ENCODE measurements at places on chromosomes 2 and 18. TPM values are rescaled to one million over a fixed set of nuclear protein-coding genes. Genes with fewer than 3 reads are reported as not detected.

COL5A2 gene
- total RNA-seq, result 0.23 TPM

GALR1 gene
- total RNA-seq, result not detected

IHH gene
- 0.09 TPM for total RNA-seq

SH3YL1 gene
- total RNA-seq, result 37.1 TPM

ORMDL1 gene
- 68.8 TPM for total RNA-seq

MYO7B gene
- 0.30 TPM for total RNA-seq

TBR1 gene
- not detected for total RNA-seq

STAT4 gene
- total RNA-seq, result 92.2 TPM

GPAT2 gene
- total RNA-seq, result 19.1 TPM

NPAS2 gene
- total RNA-seq, result 5.6 TPM

SPP2 gene
- total RNA-seq, result not detected

ABCG8 gene
- total RNA-seq, result 0.23 TPM

GRCh38 chr2:3238951-3239841, 138.4 kb downstream of the EIPR1 start:
- DNase-seq, result no peak

GRCh38 chr2:30216157-30216556, 15.2 kb upstream of the LBH start:
- DNase-seq, result no peak

- no peak for DNase-seq
Measured at GRCh38 chr2:23220513-23221094, 164.4 kb upstream of the KLHL29 start.

DNA sequence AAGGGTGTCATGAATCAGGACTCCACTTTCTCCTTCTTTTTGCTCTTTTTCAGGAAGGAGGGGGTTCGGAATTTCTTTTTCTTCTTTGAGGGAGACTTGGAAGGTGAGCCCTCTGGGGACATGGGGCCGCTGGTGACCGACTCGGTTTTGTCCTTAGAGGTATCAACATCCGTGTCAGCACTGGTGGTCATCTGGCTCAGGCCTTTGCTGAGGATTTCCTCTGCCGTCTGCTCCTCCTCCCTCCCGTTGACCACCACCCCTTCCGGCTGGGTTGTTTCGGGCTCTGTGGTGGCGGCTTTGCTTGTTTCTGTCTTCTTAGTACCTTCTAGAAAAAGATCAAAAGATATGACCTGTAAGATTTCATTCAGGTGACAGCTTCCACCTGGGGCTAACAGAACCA, 104.6 kb downstream of the ADD2 start:
- DNase-seq, result no peak

- no peak for DNase-seq
Measured at GRCh38 chr2:144249035-144249637, 270.8 kb downstream of the ZEB2 start.

GRCh38 chr2:153601812-153602211, 123.2 kb upstream of the RPRM start:
- no peak for DNase-seq

DNA sequence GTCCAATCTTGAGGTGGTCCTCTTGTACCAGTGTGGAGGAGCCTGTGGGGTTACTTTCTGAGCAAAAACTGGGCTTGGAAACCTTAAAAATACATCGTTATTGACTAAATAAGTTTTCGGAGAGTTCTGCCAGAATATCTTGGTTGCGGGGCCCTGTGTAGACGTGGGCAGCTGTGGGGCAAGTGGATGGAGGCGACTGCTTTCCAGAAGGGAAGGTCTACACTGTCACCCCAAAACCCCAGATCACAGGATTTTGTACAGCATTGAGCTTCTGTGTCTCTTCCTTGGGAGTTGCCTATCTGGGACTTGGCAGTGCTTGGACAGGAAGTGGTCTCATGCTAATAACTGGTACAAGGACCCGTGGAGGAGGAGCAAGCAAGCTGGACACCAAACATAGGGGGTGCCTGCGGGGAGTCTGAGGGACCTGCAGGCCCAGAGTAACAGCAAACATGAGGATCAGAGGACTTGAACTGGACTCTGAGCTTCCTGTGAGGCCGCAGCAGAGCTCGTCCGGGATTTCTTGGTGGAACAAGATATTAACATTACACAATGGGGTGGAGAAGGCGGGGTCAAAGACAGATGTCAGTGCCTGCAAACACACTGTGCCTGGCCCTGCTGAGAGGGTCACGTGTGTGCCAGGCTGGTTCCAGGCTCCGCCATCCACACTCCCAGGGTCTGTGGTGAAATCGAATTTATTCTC, 48.0 kb upstream of the CTLA4 start:
- no peak for DNase-seq

DNA sequence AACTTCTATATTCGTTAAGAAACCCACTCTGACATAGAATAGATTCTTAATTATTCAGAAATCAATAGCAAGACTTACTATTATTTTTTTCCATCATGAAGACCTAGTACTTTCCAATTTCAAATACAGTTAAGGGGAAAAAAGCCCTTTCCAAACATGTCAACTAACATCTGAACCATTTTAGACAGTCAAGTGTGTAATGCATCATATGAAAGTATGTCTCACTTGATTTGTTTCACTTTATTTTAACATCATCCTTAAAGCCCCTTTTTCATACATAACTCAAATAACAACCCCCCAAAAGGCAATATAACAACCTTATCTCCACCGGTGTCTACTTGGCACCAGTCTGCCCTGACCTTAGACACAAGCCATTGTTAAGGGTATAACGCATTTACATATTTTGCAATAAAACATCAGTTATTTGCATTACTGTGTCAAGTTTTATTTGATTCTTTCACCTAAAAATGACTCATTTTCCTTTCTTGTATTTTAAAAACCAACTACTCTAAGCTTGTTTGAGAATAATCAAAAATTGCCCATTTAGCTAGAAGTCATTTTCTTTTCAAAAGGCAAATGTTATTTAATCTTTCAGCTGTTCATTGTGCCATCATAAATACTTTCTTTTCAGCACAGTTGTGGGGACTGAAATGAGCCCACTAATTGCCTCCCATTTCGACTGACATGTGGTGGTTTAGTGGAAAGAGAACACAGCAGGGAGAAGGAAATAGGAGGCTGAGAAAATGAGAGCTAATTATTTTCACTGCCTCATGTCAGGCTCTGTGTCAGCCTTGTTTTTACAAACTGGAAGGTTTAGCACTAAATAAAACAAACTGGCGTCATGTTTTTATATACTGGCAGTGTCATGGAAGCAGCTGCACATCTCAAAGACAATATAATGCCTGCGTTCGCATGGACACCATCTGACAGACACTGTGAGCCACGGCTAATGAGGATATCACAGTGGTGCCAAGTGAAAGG, 104.7 kb upstream of the CDCA7 start:
- DNase-seq, result no peak

DNA sequence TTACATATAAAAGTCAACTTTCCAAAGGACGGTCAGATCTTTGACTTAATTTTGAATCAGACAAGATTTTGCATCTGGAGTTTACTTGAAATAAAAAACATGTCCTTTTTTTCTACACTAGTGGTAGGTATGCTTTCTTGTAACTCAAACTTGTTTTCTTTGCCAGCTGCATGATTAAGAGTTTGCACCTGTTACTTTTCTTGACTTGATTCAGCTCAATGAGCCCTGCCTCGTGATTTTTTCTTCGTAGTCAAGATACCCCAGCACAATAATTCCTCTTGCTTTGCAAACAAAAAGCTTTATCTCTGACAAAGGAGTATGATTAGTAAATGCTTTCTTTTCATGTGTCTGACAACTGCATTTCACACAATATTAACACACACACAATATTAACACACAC, 82.3 kb downstream of the FBXO15 start:
- DNase-seq, result no peak

DNA sequence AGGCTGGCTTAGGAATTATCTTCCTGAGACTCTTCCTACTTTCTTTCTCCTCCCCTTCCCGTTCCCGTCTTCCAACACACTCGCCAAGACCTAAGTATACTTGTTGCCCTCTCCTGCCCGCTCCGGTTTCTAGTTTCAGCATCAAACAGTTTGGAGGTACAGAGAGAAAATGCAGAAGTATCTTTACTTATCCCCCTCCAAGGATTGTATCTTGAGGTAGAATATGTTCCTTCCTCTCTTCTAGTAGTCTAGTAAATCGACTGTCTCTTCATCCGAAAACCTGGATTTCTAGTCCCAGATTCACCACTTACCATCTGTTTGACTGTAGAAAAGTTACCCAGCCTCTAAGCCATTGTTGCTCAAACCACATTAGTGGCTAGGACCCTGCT, 755 bp downstream of the EIF4E2 start:
- no peak for DNase-seq

- DNase-seq, result no peak
Measured at GRCh38 chr2:158486970-158487325, 30.2 kb downstream of the PKP4 start.

DNA sequence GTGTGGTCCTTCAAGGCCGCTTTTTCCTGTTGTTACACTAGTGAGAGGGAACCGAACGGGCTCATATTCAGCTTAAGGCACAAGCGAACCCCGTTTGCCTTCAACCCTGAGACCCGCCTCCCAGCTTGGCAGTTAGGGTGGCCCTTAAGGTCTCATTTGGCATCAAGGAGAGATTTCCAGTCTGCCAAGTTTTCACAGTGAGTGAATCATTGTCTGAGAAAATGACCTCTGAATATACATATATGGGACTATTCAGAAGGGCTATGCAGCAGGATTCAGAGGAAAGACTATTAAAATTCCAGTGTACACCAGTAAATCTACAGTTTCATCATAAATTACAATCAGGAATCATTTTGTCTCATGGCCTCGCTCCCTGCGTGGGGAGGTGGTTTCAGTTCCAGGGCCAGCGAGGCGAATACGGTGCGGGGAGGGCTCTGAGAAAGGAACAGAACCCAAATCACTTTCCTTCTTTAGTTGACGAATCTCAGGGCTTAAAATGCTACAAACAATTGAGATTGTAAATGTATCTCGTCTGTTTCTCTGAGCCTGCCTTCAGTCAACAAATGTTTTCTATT, 231.4 kb downstream of the FAM210A start:
- DNase-seq, result no peak

DNA sequence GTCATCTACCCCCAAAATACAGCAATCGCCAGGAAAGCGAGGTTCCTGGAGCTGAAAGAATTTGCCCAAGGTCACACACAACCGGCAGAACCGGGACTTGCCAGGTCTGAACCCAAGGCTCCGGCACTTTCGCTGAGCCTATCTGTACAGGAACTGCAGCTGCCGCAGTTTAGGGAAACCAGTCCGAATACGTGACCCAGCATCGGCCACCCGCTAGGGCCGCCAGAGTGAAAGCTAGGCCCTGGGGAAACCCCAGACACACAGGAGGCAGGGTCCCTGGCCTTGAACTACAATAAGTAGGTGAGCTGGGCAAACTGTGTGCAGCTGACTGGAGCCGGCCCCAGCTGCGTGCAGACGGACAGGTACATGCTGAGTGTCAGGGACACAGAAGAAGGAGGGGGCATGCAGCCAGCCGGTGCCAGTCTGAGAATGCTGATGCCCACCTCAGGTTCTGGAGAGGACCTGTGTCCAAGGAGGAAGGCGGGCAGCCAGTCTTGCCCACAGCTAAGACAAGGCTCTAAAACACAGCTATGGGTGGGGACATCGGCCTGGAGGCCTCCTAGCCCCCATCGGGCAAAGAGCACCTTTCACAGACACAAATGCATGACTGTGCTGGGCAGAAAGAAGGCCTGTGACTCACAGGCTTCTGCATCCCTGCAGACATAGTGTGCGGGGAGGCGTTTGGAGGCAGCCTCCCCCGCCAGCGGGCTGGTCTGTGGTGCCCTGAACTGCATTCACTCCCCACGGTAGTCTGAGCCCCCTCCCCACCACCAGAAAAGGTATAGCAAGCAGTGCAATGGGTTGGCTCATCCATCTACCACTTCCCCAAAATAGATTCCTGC, 107.4 kb upstream of the ID2 start:
- DNase-seq, result no peak

DNA sequence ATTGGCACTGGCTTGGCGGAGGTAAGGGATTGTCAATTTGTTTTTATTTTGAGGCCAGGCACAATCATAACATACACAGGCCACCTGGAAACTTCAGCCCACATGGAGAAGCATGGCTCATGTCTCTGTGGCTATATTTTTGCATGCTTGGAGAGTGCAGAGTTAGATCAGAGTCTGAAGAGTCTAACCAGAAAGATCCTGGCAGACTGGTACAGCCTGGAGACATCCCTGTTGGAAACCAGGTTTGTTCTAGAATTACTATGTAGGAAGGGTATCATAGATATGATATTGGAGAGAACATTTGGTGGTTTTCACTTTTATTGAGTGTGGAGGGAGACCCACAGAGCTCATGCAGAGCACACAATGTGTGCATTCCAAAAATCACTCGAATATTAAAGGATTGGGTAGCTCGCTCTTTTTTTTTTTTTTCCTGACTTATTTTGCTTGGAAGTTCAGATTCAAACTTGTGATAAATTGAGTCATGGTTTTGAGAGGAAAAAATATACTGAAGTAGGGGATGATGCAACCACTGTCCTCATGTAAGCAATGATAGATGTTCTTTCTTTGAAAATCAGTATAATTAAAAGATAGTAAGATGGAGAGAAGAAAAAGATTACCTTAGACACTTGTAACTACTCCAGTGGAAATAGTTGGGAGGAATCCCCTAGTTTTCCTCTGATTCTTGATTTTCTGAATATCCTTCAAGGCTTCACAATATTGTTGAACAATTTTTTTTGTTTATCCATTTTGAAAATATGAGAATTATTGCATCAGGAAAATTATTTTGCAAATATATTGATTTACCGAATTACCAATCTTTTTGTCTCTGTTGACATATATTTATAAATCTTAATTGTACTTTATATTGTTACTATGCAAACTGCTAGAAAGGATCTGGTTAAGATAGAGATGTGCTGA, 185.7 kb upstream of the ZEB2 start:
- no peak for DNase-seq

- DNase-seq, result no peak
Measured at GRCh38 chr2:71824436-71824835, 323.2 kb downstream of the CYP26B1 start.

DNA sequence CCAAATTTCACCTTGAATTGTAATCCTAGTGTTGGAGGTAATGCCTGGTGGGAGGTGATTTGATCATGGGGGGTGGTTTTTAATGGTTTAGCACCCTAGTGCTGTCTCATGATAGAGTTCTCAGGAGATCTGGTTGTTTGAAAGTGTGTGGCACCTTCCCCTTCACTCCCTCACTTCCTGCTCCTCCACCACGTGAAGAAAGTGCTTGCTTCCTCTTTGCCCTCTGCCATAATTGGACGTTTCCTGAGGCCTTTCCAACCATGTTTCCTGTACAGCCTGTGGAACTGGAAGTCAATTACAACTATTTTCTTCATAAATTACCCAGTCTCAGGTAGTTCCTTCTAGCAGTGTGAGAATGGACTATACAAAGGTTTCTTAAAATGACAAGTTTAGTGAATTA, 251.8 kb upstream of the NETO1 start:
- no peak for DNase-seq

GRCh38 chr2:203498161-203498560, 36.9 kb downstream of the RAPH1 start:
- no peak for DNase-seq

- no peak for DNase-seq
Measured at GRCh38 chr2:198315791-198316630, 511.6 kb downstream of the PLCL1 start.

GRCh38 chr2:5690718-5691220, 1.4 kb upstream of the SOX11 start:
- DNase-seq, result no peak

All from activated T-helper 2 cell treated with anti-CD3 and anti-CD28 coated beads, Interferon-gamma antibody, Interleukin-2, Interleukin-4, amounts not matched to agents 10 μg/mL and 5 μg/mL and 100 μg/mL, durations not matched to agents 14 hours and 24 hours and 36 hours (primary cell).